ENCODE measurements at places on chromosomes 3 and 15.

- ATAC-seq = no peak
Measured at GRCh38 chr3:156416846-156417558, 137.9 kb downstream of the SSR3 start.

DNA sequence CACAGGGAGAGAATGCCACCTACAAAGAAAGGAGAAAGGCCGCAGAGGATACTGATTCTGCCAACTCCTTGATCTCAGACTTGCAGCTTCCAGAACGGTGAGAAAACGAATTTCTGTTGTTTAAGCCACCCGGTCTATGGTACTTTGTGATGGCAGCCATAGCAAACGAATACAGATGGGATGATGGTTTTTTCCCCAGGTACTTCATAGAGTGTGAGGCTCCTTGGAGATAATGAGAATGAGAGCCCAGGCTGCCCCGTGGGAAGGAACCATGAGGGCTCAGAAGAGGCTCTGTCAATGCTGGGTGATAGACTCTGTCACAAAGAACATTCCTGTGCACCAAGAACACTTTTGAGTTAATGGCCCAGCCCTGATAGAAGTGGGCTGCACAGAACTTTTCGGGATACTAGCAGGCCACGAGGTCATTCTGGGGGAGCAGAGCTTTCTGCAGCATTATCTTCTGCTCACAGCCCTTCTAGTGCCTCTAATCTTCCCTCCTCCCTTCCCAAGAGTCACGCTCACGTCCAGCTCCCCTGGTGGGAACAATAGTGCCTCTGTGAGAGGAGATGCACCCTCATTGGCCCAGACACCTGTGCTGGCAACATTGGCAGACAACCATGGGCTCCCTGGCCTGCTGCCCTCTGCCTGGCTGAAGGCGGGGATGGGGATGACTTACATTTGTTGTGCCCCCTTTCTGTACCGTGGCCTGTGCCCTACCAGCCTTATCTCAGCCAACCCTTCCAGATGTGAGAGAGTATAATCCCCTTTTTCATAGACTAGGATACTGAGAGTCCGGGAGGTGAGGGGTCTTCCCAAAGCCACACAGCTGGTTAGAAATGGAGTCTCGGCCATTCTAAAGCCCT lies 5.2 kb upstream of the RLBP1 start:
- ATAC-seq = no peak

DNA sequence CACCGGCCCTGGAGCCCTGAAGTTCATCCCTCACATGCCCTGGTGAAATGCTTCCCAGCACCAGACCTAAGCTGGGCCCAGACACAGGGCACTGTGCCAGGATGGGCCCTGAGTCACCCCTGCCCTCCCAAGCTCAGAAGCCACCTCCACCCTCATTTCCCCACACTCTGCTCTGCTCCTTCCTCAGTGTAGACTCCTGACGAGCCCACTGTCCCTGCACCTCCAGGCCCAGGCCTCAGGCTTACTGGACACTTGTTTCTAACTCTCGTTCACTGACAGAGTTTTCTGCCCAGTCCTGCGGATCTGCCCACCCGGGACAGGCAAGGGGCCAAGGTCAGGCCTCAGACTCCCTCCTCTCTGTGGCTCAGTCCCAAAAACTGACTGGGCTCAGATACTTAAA lies 112.6 kb upstream of the RNF7 start:
- no peak for ATAC-seq

DNA sequence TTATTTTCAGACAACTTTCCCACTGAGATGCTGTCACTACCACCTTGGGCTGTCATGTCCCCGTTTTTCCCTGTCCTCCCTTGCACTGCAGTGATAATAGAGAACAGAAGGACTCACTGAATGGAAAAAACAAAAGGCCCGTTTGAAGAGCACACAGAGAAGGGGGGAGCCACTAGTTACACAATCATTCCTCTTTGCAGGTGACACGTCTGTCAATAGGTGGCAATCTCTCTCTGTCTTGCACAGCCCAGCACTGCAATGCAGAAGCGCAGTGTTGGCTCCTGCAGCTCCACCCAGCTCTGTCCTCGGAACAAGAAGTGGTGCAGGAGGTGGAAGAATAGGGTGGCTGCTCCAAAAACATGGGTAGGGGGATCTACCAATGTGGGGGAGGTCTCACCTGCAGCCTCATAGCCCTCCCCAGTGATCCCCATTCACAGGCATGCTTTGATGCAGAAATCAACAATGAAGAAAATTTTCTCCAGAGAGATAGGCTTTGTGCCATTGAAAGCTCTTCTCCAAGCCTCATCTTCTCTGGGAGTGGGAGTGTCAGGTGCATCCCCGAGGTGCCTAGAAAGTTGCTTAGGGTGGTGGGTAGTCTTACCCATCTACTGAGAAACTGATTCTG lies 31.8 kb downstream of the FSTL1 start:
- no peak for ATAC-seq

DNA sequence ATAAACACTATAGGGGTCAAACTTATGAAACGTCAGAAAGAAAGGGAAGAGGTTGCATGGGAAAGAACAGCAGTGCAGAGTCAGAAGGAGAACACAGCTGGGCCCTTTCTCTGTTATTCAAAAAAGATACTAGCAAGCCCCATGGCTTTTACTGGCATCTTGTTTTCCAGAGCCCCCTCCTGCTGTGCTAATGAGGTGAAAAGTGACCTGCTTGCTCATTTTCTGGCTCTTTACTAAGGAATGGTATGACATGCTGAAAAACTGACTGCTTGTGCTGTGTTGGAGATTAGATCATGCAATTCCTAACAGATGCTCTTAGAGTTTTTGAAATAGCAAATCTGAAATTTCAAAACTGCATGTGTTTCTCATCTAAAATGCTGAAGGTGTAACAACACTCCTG lies 541.6 kb upstream of the ALCAM start:
- ATAC-seq = no peak

- ATAC-seq = no peak
Measured at GRCh38 chr3:59380146-59380545, 330.3 kb upstream of the CFAP20DC start.

DNA sequence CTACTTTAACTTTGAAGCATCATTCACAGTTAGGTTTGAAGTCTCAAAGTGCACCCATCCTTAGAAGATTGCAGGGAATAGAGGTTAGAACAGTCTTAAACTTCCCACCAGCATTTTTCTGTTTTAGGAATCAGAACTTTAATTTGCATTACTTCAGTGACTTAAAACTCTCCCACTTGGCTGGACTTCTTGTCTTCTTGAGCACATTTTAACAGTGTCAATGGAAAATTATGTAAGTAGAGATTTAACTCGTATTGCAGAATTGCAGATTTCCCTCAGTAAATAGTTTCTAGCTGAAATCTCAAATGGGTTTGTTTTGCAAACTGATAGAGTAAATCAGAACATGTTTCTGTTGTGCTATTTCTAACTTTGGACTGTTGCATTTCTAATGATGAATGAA lies 369.6 kb downstream of the OTOL1 start:
- no peak for ATAC-seq

DNA sequence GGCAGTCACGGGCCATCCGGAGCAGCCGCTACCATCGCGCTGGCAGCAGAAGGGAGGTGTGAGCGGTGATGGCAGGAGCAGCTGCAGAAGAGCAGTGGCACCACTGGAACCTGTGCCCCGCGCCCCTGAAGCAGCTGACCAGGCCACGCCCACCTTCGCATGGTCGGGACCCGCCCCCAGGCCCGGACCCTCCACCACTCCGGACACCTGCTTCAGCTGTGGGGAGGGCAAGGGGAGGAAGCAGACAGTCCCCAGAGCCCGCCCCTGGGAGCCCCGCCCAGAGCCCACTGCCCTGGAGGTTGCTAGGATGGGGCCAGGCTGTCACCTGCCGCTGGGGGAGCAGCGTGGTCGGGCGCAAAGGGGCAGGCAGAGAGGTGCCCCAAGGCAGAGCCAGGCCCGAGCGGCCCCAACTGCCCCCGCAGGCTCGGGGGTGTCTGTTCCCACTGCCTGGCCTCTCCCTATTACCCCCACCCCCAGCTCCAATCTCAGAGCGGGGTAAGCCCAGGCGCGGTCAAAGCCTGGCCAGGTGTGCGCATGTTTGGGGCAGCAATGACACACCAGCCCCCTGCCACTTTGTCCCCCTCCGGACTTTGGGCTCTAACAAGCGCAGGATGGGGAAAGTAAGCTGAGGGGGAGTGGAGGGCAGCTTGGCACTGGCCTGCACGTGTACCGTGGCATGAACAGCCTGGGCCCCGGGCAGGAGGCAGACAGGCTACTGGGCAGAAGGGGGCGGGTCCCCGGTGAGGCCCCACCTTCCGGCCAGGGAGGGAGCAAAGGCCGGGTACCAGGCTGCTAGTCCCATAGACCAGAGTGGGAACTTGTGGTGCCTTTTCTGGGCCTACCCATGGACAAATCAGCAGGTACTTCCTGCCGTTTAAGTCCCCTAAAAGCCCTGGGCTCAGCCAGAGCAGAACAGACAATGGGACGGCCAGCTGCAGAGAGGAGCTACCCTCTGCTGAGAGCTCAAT lies 8.7 kb downstream of the SPCS1 start:
- no peak for ATAC-seq

Data from activated CD4-positive, CD25-positive, alpha-beta regulatory T cell treated with anti-CD3 and anti-CD28 coated beads, Interleukin-2, amount 50 U/mL, for 24 hours (primary cell).